ENCODE measurements at places on chromosomes 7 and 10. TPM values are rescaled to one million over a fixed set of nuclear protein-coding genes. Genes with fewer than 3 reads are reported as not detected.

The ZNF736 gene
- 9.2 TPM for total RNA-seq

The NKX2-3 gene
- total RNA-seq = not detected

The ABCB8 gene
- 76.1 TPM for total RNA-seq

The HOXA6 gene
- 2.0 TPM for total RNA-seq

The ACTR3C gene
- total RNA-seq = 3.6 TPM

The FAM25A gene
- total RNA-seq = not detected

The CYP3A4 gene
- not detected for total RNA-seq

The NEUROD6 gene
- total RNA-seq = not detected

The PKD2L1 gene
- not detected for total RNA-seq

The TMEM236 gene
- total RNA-seq = 0.37 TPM

The C7orf33 gene
- total RNA-seq = not detected

The CD36 gene
- total RNA-seq = 0.12 TPM

The UCN3 gene
- total RNA-seq = not detected

The TRIM56 gene
- total RNA-seq = 29.6 TPM

The C10orf53 gene
- total RNA-seq = not detected

The MBLAC1 gene
- 3.2 TPM for total RNA-seq

The FLNC gene
- total RNA-seq = 0.28 TPM

The ADAM22 gene
- not detected for total RNA-seq

The AKR1B15 gene
- not detected for total RNA-seq

The LIPJ gene
- not detected for total RNA-seq

The C10orf143 gene
- 4.9 TPM for total RNA-seq

The AGBL3 gene
- total RNA-seq = 1.8 TPM

The IFIT3 gene
- 3.6 TPM for total RNA-seq

The DRGX gene
- not detected for total RNA-seq

The PODXL gene
- 1.6 TPM for total RNA-seq

The CTTNBP2 gene
- total RNA-seq = 0.17 TPM

The DPP6 gene
- total RNA-seq = not detected

The MLXIPL gene
- total RNA-seq = 1.5 TPM

The AKR1C4 gene
- not detected for total RNA-seq

The HGF gene
- total RNA-seq = not detected

The FAM221A gene
- total RNA-seq = 0.44 TPM

The ITPRID1 gene
- total RNA-seq = not detected

The LIPF gene
- not detected for total RNA-seq

The MYH16 gene
- total RNA-seq = not detected

The NUTM2D gene
- 2.3 TPM for total RNA-seq

The AKR1D1 gene
- total RNA-seq = not detected

The NCAPG2 gene
- total RNA-seq = 10.5 TPM

The TEX36 gene
- not detected for total RNA-seq

The TRA2A gene
- total RNA-seq = 113 TPM

All from MCF 10A (cell line).